ENCODE measurements at places on chromosomes 7 and 10.

- DNase-seq: no peak
These were observed 152.9 kb upstream of the ZNF32 start for GRCh38 chr10:43801626-43802025.

DNA sequence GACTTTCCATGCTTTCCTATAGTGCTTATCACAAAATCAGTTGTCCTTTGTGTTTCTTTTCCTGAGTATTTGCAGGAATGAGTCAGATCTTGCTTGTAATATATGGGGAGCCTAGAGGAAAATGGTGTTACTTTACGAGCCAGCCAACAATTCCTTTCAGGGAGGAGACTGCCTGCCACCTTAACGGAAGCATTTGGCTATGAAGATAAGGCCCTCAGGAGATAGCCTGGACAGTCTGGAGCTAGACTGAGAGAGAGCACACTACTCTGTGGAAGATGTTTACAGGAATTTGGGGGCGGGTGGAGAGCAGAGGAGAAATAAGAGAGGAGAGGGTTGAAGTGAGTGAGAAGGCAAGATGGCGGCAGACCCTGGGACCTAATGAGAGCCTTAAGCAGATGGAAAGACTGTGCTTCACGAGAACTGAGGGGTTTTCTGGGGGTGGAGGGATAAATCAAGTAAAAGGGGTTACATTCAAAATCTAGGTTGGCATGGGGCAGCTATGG, 126.3 kb downstream of the SNX10 start:
- DNase-seq: no peak

DNA sequence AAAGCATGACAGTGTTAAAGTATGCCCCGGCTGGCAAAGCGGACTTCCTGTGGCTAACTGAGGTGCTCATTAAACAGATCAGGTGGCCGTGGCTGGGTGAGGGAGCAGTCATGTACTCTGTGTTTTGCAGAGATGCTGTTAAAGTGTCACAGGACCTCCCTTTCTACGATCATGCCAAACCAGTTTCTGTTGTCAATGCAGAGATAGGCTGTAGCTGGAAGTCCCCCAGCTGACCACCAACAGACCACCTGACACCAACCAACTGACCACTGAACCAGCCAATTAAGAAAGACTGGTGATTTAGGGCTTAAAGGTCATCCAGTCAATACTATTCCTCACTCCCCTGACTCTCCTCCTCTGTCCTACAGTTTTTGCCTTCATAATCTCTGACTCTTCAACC, 431.1 kb upstream of the LRGUK start:
- DNase-seq: no peak

DNA sequence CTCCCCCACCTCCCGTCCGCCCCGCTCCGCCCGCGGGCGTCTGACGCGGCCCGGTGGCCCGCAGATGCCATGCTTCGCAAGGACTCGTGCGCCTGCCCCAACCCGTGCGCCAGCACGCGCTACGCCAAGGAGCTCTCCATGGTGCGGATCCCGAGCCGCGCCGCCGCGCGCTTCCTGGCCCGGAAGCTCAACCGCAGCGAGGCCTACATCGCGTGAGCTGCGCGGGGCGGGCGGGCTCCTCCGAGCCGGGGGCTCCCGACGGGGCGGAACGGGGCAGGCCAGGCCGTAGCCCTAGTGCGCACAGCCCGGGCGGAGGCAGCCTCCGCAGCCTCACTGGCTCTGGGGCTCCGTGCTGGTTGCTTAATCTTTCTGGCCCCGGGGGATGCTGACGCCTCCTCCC, 2.8 kb downstream of the ASIC3 start:
- DNase-seq: no peak

DNA sequence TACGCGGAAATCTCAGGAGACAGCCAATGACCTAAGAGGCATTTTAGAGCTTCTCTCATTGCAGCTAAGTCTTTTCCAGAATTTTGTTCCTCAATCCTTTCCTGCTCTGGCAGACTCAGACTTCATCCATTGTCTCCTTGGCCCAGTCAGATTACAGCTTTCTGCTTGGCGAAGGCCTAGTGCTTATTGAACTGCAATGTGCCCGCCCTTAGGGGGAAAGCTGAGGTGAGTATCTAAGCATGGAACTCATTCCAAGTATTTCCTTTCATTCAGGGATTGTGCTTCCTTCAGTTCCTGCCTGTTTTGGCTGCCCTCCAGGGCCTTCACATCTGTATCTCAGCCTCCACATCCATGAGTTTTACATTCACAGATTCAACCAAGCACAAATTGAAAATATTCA, 37.5 kb downstream of the PRLHR start:
- no peak for DNase-seq

- DNase-seq: no peak
These were observed 7.1 kb downstream of the ZMYND11 start for GRCh38 chr10:142371-142770.

DNA sequence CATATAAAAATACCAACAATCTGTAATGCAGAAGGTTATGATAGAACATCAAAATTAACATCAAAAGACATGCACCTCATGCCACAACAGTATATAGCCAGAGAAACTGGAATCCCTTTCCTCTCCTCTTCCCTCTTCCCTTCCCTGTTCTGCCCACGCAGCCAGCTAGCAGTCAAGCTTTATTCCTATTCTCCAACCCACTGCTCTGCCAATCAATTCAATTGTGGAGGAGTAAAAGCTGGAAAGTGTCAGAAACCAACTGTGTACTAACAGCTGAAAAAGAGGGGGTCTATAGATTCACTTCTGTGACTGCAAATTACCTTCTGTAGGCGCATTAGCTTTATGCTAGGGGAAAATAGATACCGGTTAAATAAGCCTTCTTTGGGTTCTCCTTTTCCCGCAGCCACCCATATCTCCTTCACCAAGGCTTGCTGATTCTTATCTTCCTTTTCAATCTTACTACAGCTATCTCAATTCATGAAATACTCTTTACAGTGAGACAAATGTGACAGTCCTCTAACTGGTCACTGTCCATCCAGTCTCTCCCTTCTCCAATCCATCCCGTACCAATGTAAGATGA, 16.3 kb downstream of the ABI1 start:
- no peak for DNase-seq

- no peak for DNase-seq
These were observed 275.1 kb downstream of the DOCK4 start for GRCh38 chr7:111931016-111931517.

- DNase-seq: no peak
These were observed 38.8 kb upstream of the INPP5A start for GRCh38 chr10:132498562-132499366.

GRCh38 chr10:71065659-71066058, 146.7 kb upstream of the UNC5B start:
- no peak for DNase-seq

DNA sequence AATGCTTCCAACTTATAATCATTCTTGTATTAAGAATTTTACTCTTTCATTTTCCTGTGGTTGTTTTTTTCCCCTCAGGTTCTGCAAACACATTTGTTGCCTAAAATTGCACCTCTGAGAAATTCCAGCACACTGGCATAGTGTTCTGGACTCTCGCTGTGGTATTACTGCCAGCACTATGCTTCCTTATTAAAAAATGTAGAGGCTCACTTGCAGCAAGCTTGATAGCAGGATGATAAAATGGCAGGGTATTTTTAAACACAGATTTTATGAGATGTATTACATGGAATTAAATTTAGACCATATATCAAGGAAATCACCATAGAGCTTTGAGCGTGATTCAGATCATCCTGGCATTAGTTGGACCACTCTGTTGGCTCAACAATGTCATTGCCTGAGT, 416.7 kb upstream of the AKR1E2 start:
- no peak for DNase-seq

GRCh38 chr7:133975130-133975529, 152.0 kb upstream of the LRGUK start:
- DNase-seq: no peak

- no peak for DNase-seq
These were observed 41.4 kb downstream of the PWWP2B start for GRCh38 chr10:132438091-132439024.

DNA sequence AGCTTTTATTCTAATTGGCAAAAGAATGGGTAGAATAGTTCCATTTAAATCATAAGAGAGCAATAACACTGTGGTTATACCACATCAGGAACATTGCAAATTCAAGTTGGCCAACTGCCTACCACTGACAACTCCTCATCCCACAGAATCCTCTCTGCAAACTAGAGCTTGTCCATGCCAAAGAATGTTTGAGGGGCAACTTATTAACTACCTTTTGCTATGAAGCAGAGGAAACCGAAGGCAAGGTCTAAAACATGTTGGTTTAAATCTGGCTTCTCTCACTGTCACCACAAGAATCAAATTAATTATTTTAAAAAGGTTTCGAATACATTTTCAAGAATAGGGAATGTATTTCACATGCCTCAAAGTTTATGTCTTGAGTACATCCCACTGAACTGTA, 36.0 kb downstream of the RHOBTB1 start:
- DNase-seq: no peak

DNA sequence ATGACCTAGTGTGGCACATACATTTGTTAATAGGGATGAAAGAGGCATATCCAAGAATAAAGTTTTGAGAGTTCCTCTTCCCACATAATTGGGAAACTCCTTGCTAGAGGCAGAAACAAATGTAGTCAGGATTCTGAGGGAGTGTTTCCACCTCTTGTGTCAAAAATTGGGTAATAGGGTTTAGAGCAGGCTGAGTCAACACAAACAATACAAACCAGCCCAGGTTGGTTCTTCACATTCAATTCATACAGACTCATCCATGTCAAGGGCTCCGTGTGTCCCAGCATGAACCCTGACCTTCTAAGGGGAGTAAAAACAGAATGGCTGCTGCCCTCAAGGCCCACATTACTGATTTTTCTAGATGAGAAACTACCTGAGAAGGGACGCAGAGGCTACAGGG, 75.3 kb downstream of the GLI3 start:
- DNase-seq: no peak

DNA sequence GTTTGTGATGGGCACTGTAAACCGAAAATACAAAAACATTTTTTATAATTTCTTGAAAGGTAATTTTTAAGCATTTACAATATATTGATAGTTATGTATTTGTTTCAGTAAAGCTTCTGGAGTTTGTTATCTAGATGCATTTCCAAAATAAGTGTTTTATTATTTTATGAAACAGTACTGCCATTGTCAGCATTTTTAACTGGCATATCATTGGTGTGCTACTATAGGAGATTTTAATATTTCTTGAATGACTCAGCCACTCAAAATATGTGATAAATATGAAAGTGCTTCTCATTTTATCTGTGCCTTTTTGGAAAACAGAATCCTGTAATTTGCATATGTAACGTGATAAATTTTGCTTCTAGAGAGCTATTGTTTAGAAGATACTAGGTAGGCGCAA, 97.9 kb downstream of the ANKIB1 start:
- no peak for DNase-seq
